ENCODE measurements at places on chromosomes 16 and 17.
A peak's percentile ranks its signal among the peaks of the same experiment; 100 is the strongest.

- no peak overlapping the region for H3K27ac ChIP-seq
- DNase-seq, result no peak
- H3K4me3 ChIP-seq, result peak overlapping the region; percentile 44
- peaks cover 14% of the 10 kb centered on the region for H3K4me1 ChIP-seq
- no peaks in the 10 kb centered on the region for H3K36me3 ChIP-seq
- peaks cover 57% of the 10 kb centered on the region for H3K27me3 ChIP-seq
Observed at GRCh38 chr17:81364278-81365147, 30.7 kb upstream of the BAHCC1 start.

DNA sequence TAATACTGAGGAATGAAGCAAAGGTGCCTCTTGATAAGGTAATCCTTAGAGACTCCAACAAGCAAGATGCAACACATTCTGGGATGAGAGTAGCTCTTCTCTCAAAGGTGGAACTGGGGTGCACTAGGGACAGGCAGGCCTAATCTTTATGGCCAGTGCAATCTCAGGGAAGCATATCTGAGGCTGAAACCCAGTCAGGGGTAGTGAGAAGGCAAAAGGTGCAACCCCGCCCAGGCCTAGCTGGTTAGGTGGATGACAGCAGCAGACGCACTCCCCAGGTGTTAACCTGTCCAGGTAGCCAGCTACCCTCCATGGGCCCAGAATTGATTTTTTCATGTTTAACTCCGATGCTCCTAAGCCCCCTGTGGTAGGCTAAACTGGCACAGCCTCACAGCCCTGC, 9.9 kb upstream of the SLC46A1 start:
- no peak for DNase-seq
- no peak overlapping the region for H3K27ac ChIP-seq
- H3K36me3 ChIP-seq, result no peaks in the 10 kb centered on the region
- H3K4me1 ChIP-seq, result no peaks in the 10 kb centered on the region
- peaks cover 65% of the 10 kb centered on the region for H3K27me3 ChIP-seq

DNA sequence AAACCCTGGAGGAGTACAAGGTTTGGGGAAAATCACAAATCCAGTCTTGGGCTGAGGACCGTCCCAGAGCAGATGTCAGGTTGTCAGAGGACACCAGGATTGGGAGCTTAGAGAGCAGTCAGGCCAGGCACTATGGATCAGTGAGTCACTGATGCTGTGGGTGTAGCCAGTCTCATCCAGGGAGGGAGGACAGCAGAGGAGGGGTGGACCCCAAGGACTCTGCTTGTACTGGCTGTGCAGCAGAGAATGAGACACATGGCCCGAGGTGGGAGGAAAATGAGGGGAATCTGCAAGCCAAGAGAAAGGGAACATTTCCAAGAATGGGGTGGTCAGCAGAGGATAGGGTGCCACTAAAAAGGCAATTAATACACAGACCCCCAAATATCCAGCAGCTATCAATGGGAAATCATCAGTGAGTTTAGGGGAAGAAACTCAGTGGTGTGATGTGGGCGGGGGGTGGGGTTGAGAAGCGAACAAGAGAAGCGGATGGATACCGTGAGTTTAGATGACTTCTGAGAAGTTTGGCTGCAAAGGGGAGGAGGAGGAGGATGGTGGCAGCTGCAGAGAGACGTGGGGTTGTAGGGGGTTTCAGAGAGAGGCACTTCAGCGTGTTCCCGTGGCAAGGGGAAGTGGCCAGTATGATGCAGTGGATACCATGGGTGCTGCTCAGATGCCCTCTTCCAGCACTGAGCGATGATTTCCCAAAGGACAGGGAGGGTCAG, 43.9 kb downstream of the ARHGAP27 start:
- no peaks in the 10 kb centered on the region for H3K4me1 ChIP-seq
- no peaks in the 10 kb centered on the region for H3K27me3 ChIP-seq

- H3K36me3 ChIP-seq, result no peaks in the 10 kb centered on the region
- DNase-seq, result no peak
- H3K4me1 ChIP-seq, result peaks cover 7% of the 10 kb centered on the region
- no peak overlapping the region for H3K27ac ChIP-seq
Observed at GRCh38 chr17:71505200-71505599, 615.6 kb upstream of the SOX9 start.

DNA sequence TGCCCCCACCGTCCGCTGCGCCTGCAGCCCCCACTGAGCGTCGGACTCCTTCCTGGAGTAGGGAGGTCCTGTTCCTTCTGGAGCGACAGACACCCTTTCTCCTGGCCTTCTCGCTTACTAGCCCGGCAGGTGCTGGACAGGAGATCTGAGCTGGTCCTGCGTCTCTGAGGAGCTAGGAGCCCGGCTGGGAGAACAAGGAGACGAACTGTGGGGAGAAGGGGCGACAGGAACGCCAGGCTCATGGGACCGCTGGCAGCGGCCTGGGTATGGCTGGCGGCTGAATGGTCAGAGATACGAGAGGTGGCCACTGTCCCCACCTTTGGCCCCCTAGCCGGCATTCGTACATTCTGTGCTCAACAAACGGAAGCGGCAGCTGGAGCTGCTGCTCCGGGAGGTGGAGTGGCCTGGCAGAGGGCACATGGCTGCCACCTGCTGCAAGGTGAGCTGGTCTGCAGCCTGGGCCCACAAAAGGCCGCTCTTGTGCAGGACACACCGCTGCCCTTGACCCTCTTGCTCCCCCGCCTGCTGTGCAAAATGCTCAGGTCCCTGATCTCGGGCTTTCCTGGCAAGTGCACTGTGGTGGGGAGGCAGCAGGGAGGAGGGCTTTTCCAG, 2066.7 kb downstream of the TP53TG3F start:
- DNase-seq, result no peak
- no peaks in the 10 kb centered on the region for H3K36me3 ChIP-seq
- H3K27ac ChIP-seq, result no peak overlapping the region
- H3K4me3 ChIP-seq, result no peak overlapping the region
- H3K4me1 ChIP-seq, result no peaks in the 10 kb centered on the region

- no peak overlapping the region for H3K27ac ChIP-seq
- no peak overlapping the region for H3K4me3 ChIP-seq
- no peaks in the 10 kb centered on the region for H3K36me3 ChIP-seq
Observed at GRCh38 chr17:40451420-40451819, 8.2 kb downstream of the IGFBP4 start.

DNA sequence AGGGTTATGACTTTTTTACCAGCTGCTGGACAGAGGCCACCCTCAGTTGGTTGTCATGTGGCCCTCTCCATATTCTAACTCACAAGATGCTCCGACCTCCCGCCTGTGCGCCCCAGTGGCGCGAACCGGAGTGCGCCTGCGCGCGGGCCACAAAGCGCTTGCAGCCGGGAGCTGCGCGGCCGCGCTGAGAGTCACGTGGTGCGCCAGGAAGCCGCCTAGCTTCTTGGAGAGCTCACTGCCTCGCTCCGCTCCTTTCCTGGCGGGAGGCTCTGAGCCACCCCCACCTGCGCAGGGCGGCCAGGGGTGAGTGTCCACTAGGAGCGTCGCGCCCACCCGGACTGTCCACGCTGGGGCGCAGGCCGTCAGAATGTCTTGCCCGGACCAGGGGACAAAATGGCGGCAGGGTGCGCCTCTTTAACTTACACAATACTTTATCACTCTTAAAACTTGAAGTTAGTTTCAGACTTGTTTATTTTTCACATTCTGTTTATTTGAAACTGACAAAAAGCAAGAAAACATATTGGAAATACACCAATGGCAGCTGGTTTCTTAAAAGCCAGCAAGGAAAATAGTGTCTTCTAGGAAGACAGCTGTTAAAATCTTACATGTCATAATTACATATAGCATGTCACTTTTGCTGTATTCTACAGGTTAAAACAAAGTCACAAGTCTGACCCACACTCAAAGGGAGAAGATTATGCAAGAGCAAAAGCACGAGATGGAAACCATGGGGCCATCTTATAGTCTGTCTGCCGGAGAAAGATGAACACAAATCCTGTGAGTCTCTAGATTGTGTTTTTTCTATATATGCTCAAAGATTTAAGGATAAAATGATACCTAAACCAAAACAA, 357.9 kb downstream of the CNTNAP4 start:
- no peak for DNase-seq
- no peaks in the 10 kb centered on the region for H3K27me3 ChIP-seq
- H3K36me3 ChIP-seq, result no peaks in the 10 kb centered on the region
- H3K4me1 ChIP-seq, result no peaks in the 10 kb centered on the region
- H3K27ac ChIP-seq, result no peak overlapping the region

DNA sequence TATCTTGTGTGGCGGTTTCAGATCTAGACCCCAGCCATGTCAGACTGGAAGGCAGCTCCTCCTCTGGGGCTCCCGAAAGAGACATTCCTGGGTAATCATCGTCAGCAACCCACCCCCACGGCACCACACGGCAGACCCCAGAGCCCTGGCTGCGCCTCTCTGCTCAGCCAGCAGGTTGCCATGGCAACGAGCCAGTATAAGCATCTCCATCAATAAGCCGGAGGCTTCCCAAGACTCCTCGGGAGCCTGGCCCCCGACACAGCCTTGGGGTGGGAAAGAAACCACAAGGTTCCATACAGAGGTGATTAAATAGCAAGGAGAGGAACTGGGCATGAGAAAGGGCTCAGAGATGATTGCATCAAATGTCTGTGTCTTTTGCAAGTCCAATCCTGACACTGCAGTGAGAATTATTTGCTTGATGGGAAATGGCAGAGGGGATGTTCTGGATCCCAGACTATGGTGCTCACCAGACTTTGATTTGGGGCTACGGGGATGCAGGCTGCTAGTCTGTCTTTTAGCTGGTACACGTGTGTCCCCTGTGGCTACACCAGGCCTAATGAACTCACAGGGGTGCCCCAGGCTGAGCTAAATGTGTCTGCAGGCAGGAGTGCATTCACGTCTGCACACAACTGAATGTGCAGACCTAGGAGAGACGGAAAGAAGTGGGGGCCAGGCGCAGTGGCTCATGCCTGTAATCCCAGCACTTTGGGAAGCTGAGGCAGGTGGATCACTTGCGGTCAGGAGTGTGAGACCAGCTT, 320.5 kb upstream of the TNRC6C start:
- peaks cover 33% of the 10 kb centered on the region for H3K4me1 ChIP-seq
- H3K4me3 ChIP-seq, result no peak overlapping the region
- H3K27me3 ChIP-seq, result no peaks in the 10 kb centered on the region
- no peak overlapping the region for H3K27ac ChIP-seq
- peak; percentile 86 for DNase-seq
- no peaks in the 10 kb centered on the region for H3K36me3 ChIP-seq

DNA sequence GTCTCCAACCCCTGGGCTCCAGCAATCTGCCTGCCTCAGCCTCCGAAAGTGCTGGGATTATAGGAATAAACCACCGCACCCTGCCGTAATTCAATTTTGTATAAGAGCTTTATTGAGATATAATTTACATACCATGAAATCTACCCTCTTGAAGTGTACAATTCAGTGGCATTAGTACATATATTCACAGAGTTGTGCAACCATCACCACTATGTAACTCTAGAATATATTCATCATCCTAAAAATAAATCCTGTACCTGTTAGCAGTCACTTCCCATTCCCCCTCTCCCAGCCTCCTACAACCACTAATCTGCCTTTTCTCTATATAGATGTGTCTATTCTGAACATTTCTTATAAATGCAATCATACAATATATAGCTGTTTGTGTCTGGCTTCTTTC, 26.1 kb downstream of the TOM1L2 start:
- H3K27ac ChIP-seq, result no peak overlapping the region
- peaks cover 15% of the 10 kb centered on the region for H3K4me1 ChIP-seq
- H3K36me3 ChIP-seq, result no peaks in the 10 kb centered on the region
- no peak overlapping the region for H3K4me3 ChIP-seq

DNA sequence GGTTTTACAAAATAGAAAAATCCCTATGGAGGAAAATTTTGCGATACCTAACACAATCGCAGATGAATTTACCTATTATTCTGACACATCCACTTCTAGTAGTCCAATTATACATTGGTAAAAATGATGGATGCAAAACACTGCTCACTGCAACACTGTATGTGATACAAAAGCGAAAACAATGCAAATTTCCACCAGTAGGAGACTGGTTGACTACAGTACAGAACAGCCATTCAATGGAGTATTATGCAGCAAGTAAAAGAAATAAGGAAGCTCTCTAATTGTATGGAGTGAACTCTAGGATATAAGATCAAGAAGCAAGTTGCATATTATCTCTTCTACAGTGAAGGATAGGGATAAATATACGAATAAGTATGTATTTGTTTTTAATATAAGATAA, 48.5 kb downstream of the SETD6 start:
- DNase-seq, result no peak
- no peak overlapping the region for H3K4me3 ChIP-seq
- H3K4me1 ChIP-seq, result no peaks in the 10 kb centered on the region
- no peak overlapping the region for H3K27ac ChIP-seq
- peaks cover 23% of the 10 kb centered on the region for H3K36me3 ChIP-seq

GRCh38 chr17:360092-360750, 7.6 kb upstream of the RPH3AL start:
- no peak overlapping the region for H3K4me3 ChIP-seq
- H3K4me1 ChIP-seq, result no peaks in the 10 kb centered on the region
- no peak for DNase-seq
- no peaks in the 10 kb centered on the region for H3K27me3 ChIP-seq
- no peaks in the 10 kb centered on the region for H3K36me3 ChIP-seq
- H3K27ac ChIP-seq, result no peak overlapping the region
